ENCODE measurements at places on chromosomes 2 and 18. TPM values are rescaled to one million over a fixed set of nuclear protein-coding genes. Genes with fewer than 3 reads are reported as not detected.

DNA sequence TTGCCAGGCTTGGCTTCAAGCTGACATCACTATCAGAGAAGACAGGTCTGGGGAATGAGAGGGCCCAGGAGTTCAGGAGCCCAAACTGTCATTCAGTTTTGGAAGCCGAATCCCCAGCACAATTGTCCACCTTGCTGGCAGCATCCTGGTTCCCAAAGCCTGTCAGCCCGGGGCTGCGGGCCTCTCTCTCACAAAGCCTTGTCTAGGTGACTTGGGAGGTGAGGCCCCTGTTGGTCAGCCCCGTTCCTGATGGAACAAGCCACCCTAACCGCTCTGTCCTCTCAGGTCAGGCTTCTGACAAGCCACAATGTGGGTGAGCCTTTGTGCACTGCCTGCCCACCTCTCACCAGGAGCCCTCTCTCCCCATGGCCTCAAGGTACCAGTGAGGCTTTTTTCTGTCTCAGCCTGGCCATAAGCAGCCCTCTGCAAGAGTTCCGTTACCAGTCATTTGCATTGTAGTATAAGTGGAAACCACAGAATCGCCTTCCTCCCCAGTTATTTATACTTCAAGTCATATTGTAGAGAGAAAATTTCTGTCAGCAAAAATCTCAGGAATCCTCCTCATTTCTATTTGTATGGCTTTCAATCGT is 100.6 kb downstream of the MSH2 start:
- H3K36me3 ChIP-seq, result no peaks in the 10 kb centered on the region
- H3K4me1 ChIP-seq, result no peaks in the 10 kb centered on the region
- H3K27me3 ChIP-seq, result no peaks in the 10 kb centered on the region
- no peak overlapping the region for H3K27ac ChIP-seq
- H3K4me3 ChIP-seq, result no peak overlapping the region

The LBX2 gene
- 3.0 TPM for total RNA-seq

DNA sequence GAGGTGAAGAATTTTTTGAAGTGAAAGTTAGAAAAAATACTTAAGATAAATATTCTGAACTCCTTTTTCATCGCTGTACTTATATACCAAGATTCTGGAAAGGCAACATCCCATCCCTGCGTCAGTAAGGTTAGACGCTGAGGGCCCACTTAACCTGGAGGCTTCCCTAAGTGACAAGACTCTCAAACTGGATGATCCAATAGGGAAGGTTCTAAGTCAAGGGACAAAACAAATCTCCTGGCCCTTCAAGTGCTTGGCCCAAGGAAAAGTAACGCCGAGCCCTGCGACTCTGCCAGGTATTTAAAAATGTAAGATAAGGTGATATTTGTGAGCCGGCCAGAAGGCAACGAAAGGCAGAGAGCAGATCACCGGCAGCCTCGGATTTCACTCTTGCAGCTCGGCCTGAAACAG is 1.3 kb downstream of the STK39 start:
- H3K4me1 ChIP-seq, result peaks cover 10% of the 10 kb centered on the region
- DNase-seq, result no peak
- no peaks in the 10 kb centered on the region for H3K36me3 ChIP-seq
- peak overlapping the region; percentile 98 for H3K4me3 ChIP-seq
- no peaks in the 10 kb centered on the region for H3K27me3 ChIP-seq
- peak overlapping the region; percentile 82 for H3K27ac ChIP-seq

DNA sequence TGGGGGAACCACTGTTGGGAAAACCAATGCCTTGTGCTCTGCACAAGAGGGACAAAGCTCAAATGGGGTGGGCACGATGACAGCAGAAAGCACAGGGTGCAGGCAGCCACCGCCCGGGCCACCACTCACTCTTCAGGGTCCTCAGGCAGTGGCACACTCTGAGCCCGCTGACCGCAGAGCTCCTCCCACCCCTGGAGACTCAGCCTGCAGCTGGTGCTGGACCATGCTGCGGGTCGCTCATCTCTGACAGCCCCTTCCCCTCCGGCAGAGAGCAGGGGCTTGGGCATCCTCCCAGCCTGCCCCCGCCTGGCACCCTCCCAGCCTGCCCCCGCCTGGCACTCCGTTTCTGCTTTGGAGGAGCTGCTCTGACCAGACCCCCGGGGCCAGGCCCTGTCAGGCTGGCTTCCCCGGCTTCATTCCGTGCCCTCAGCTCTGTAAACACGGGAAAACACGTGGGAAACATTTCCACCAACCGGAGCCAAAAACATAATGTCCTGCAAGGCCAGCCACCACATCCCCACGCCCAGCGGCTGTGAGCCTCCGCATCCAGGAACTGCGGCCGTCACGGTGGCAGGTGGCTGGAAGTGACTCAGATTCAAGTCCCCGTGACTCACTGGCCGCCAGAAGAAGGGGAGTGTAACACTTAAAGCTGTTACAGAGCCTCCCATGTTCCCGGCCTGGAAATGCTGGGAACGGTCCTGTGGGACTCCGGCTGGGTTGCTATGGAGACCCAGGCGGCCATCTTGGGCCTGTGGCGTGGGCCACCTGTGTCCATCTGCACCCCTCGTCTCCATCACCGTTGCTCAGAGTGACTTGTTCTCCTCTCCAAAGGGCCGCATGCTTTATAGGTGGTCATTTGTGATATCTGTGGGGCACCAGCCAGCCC is 6.8 kb upstream of the SNED1 start:
- DNase-seq, result peak; percentile 99
- no peaks in the 10 kb centered on the region for H3K27me3 ChIP-seq
- H3K4me3 ChIP-seq, result peak overlapping the region; percentile 26
- H3K36me3 ChIP-seq, result no peaks in the 10 kb centered on the region
- peak overlapping the region; percentile 92 for H3K27ac ChIP-seq

GRCh38 chr2:152354909-152355308 is 19.9 kb downstream of the FMNL2 start:
- peaks cover 29% of the 10 kb centered on the region for H3K4me1 ChIP-seq
- DNase-seq, result no peak
- no peaks in the 10 kb centered on the region for H3K27me3 ChIP-seq
- H3K4me3 ChIP-seq, result no peak overlapping the region
- H3K27ac ChIP-seq, result peak overlapping the region; percentile 74

The KLHL30 gene
- 28.2 TPM for total RNA-seq

The SCN1A gene
- not detected for total RNA-seq

All from ascending aorta (tissue), 2 donors.